ENCODE measurements at places on chromosomes 4 and X.

DNA sequence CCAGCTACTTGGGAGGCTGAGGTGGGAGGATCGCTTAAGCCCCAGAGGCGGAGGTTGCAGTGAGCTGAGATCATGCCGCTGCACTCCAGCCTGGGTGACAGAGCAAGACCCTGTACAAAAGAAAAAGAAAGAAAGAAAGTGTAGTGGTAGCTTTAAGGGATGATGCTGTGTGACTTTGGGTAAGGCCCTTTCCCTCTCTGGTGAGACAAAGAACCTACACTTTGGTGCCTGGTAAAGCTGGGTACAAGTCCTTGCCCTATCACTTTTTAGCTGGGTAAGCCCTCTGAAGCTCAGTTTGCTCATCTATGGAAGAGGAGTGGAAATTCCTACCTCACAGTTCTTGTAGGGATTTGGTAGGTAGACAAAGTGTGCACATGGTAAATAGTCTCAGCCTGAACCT, 1.7 kb upstream of the IQSEC2 start:
- DNase-seq, result no peak

DNA sequence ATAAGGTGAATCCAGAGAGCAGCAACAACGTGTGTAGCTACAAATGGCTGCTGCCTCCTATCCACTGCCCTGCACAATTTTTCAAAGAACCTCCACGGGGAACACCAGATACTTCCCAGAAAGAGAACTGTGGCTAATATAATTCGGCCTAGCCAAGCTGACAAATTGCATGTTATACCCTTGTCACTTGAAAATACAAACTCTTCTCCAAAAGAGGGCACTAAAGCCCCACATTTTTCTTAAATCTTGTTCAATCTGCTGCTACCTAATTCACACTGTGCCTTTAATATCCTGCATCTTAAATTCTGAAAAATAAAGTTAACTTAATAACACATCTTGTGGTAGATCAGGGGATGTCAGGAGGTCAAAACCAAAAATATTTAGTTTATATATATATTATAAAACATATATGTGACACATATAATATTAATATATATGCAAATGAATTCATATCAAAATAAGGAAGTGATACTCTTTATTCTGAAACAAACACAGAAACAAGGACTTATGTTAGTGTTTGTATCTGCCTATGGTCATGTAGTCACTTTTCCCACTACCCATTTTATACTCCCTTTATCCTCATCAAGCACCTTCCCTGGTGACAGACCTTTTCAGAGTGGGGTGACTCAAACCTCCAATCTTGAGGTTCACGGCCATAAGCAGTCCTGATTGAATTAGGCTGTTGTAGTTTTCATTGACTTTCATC, 24.1 kb downstream of the CT45A1 start:
- DNase-seq, result no peak

DNA sequence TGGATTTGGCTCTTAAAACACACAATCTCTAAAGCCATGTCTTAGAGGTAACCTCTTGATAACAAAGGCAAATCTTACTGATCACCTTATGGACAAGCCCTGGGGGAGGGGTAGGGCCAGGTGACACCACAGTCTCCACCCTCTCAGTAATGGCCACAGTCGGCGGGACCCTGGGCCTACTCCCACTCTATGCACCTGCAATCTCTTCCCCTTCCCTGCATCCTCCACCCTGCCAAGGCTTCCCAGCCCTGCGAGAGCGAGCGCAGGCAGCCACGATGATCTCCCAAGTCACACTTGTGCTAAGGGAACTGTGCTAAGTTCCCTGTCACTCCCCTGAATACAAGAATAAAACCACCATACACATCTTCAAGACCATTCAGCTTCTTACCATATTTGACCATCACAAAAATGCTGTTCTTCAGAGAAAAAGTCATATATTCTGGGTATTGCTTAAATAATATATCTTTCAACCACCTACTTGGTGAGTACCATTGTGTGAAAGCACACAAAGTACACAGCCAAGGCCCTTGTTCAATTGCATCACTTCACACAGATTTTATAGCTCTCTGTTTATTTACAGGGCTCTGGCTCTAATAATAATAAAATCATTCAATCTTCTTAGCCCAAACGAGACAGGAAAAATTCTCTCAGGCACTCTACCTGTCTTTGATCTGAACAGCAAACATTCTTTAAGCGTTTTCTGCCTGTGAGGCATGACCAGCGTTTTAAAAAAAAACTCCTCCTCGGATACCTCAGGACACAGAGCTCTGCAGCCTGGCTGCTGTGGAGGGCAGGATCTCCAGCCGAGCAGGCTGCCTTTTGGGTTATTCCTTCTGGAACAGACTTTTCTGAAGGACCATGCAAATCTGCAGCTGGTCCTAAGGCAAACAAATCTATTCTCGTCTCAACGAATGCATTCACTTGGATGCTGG, 115.7 kb upstream of the MAP3K15 start:
- DNase-seq, result no peak

DNA sequence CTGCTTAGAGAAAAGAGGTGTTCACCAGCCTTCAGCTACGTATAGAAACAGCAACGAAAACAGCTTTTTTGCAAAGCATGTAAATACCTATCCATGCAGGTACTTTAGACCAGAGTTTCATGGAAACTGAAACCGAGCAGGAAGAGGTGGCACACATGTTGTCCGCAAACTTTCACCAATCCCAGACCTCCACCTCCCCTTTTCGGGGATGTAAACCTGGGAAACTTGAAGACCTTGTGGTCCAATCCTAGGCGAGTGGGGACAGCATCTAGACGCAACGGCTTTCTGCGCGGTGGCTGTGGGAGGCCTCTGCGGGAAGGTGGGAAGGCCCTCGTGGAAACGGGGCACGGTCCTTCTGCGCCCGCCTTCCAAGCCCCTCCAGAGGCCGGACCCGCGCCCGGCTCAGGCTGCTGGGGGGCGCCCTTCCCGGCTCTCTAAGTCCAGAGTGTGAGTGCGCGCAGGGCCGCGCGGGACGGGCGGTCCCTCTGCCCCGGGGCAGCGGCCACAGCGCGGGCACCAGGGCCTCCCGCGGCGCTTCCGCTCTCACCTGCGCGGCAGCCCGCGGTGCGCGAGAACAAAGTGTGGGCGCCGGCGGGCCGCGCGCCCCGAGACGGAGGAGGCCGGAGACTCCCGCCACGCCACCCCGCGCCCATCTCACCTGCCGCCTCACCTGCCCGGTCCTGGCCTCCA, 830 bp upstream of the SHROOM2 start:
- DNase-seq, result no peak

DNA sequence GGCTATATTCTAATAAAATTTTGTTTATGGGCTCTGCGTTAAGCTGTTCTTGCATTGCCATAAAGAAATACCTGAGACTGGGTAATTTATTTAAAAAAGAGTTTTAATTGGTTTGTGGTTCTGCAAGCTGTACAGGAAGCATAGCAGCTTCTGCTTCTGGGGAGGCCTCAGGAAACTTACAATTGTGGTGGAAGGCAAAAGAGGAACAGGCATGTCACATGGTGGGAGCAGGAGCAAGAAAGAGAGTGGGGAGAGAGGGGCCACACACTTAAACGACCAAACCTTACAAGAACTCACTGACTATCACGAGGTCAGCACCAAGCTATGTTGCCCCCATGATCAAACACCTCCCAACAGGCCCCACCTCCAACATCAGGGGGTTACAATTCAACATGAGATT, 74.0 kb downstream of the FHDC1 start:
- DNase-seq, result no peak

GRCh38 chr4:87882861-87883260, 50.1 kb downstream of the MEPE start:
- no peak for DNase-seq

DNA sequence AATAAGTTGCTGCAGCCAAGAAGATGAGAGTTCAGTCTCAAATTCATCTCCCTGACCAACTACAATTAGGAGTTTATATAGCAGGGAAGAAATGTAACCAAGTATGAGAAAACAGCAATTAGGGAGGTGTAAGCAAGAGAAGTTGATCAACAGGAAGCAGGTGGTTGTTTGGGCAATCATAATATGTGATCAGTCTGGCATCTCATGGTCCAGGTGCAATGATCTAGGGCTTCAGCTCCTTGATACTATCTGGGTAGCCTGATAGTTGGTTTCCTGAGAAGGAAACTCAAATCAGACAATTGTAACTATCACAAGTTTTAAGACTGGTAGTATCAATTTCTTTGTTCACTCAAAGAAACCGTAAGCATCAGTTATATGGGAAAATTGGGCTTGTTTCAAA, 1574.3 kb upstream of the PABPC4L start:
- DNase-seq, result no peak

DNA sequence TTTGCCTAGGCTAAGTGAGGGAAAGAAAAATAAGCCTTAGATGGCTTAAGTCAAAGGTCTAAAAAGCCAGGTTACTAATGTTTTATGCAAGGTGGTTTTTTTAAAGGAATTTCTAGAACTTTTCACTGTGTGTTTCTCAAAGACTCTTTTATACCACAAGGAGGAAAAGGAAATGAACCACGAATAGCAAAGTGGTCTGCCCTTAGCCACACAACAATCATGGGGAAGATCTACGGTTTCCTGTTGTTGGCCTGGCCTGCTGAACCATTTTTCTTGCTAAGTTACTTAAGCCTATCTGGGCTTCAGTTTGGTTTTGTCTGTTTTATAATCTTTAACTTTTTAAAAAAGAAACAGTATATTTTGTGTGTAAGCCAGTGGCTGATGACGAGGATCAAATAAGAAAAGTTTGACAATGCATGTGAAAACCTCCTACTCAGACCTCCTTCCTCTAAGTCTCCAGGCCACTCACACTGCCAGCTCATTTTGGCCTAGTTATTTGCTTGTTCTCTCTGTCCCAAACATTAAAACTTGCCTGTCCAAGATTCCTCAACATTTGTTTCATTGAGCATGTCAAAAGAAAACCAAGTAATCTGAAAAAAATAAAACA, 56.7 kb upstream of the COL25A1 start:
- DNase-seq, result no peak

GRCh38 chrX:153438532-153438931, 7.3 kb downstream of the TREX2 start:
- DNase-seq, result no peak

DNA sequence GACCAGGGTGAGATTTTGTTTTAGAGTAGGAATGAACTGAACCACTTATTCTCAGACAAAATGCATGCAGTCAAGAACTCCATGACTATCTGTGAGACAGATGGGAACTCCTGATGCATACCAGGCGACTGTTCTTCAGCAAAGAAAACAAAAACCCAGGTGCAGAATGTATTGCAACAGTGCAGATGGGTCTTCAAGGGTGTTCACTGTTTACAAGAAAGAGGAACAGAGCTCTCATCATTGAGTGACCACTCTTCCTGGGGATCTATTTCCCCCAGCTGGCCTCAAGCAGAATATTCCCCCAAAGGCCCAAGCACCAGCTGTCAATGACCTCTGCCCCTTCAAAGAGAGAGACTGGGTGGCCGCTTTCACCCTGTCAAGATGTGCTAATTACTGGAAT, 39.7 kb upstream of the BMP3 start:
- no peak for DNase-seq

DNA sequence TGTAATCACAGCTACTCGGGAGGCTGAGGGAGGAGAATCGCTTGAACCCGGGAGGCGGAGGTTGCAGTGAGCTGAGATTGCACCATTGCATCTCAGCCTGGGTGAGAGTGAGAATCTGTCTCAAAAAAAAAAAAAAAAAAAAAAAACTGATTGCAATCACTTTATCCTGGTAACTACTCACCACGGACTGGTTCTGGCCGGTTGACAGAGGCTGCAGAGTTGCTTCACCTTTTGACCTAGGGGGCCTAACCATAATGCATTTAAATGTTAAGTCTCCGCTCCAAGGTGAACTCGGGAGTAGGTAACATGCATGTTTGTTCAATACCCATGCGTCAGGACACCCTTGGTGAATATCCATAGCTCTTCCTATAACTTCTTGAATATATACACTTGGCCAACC, 1.8 kb downstream of the PPP2R3B start:
- DNase-seq, result no peak

GRCh38 chr4:123643691-123644090, 247.1 kb downstream of the SPRY1 start:
- DNase-seq, result no peak

DNA sequence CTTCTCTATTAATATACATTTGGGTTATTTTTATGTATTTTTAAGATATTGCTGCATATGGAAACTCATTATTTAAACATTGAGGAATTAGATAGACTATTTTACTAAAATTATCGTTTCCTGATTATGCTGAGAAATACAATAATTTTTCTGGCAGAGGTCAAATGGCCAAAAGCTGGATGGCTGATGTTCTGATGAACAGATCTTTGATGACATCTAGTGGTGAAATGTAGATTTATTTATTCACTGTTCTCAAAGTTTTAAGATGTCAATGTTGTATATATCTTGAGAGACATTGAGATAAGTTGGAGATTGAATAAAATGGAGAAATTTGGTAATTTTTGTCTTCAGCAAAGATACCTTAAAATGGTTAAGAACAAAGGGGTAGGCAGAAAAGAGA, 96.2 kb downstream of the UGT8 start:
- DNase-seq, result no peak

DNA sequence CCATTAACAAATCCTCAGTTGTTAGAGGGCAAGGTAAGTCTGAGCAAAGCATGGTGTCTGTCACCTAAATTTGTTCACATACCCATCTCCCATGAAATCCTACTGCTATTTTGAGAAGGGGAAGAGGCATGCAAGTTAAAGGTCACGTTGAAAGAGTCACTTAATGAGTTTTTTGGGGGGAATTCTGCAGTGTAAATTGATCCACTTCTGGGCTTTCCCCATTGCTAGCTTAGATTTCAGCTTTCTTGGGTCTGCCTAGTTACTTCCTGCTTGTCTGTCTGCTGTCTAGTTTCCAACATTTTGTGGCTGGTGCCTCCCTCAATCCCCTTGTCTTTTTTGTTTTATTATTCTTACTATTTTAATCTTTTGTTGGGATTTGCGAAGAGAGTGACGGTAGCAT, 32.0 kb downstream of the CEP135 start:
- no peak for DNase-seq

DNA sequence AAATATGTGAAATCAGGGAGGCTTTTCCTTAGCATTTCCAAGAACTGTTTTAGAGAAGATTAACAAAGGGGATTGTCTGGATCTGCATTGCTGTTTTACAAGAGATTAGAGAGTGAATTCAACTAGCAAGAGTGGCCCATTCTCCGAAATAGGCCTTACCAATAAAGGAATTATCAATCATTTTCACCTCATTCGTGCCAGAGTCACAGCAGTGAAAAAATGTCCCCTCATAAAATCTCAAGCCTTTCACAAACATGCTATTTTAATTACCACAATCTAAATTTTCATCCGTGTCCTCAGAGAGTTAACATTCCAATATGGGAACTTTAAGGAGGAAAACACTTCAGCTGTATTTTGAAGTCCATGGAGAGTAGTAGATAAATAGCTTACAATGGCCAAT, 979.6 kb downstream of the RPA4 start:
- no peak for DNase-seq

- DNase-seq, result no peak
Measured at GRCh38 chrX:70352496-70352895, 62.6 kb downstream of the KIF4A start.

GRCh38 chr4:98689507-98690174, 31.2 kb upstream of the TSPAN5 start:
- no peak for DNase-seq

DNA sequence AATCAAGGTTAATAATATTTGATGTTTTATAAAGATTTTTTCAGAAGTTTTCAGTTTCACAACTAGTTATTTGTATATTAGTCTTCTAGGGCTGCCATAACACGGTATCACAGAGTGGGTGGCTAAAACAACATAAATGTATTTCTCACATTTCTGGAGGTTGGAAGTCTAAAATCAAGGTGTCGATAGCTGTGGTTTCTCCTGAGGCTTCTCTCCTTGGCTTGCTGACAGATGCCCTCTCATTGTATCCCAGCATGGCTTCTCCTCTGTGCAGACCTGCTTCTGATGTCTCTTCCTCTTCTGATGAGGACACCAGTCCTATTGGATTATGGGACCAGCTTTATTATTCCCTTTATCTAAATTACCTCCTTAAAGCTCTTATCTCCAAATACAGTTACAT, 1456.6 kb downstream of the STIM2 start:
- no peak for DNase-seq
